ENCODE measurements at places on chromosomes 7 and 10. TPM values are rescaled to one million over a fixed set of nuclear protein-coding genes. Genes with fewer than 3 reads are reported as not detected.

DNA sequence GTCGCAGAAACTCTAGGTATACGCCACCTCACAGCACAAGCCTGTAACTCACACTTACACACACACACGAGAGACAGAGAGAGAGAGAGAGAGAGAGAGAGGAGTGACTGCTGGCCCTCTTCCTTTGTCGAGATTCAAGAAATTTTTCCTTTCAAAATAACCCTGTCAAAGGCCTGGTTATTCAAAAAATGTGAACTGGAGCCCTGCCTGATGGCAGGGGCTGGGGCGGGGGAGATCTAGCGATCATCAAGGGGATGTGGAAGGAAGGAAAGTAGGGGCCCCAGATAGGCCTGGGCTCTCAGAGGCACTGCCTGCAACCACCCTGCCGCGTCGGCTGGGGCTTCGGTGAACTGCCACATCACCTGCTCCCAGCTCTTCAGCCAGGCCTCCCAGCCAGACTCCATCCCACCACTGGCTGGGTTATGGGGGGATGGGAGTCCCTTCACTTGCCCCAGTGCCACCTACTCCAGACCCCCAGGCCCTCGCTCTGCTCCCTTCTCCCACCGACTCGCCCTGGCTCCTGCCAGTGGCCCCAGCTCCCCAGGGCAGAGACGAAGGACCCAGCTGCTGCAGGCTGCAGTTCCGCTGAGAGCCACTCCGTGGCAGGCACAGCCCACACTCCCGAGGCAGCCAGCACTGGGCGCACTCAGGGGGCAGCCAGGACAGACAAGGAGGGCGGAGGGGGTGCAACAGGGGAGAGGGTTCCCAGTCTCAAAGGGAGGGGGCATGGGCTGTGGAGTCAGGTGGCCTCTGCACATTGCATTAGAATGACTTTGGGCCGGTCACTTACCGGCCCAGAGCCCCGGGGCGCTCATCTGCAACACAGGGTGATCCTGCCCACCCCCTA lies 15.3 kb downstream of the KCNH2 start:
- no peak overlapping the region for H3K27ac ChIP-seq
- H3K4me3 ChIP-seq = no peak overlapping the region
- DNase-seq = peak; percentile 83
- no peaks in the 10 kb centered on the region for H3K36me3 ChIP-seq
- no peaks in the 10 kb centered on the region for H3K27me3 ChIP-seq

DNA sequence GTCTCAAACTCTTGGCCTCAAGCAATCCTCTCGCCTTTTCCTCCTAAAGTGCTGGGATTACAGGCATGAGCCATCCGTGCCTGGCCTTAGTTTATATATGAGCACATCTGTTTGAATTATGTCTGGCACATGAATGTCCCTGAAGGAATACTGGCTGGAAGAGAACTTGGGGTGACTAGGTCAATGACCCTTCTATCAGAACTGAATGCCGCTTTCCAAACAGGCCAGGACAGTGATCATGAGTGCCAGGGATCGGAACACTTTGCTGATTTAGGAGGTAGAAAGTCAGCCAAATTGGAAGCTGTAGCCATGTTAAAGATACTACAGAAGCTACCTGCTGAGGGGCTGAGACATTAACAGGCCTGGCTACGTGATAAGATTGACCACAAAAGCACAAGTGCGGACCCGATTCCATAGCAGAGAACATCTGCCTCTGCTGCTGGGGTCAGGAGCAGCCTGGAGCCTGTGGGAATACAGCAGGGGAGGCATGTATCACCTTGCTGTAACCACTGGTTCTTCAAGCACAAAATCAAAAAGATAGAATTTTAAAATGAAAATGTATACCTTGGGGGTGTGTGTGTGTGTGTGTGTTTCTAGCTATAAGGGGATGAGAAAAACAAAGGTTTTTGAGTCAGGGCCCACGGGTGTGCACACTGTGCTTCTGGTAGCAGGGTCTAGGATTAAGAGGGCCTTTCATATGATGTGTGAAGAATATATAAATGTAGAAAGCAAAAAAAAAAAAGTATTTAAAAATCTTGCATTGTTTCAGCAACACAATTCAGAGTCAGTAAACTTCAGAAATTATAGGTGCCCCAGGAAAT lies 293.7 kb downstream of the BBS9 start:
- no peaks in the 10 kb centered on the region for H3K36me3 ChIP-seq
- no peak for DNase-seq
- no peaks in the 10 kb centered on the region for H3K27me3 ChIP-seq
- peaks cover 15% of the 10 kb centered on the region for H3K4me1 ChIP-seq
- no peak overlapping the region for H3K4me3 ChIP-seq
- peak overlapping the region; percentile 89 for H3K27ac ChIP-seq

- H3K27me3 ChIP-seq = no peaks in the 10 kb centered on the region
- H3K4me3 ChIP-seq = no peak overlapping the region
Observed at GRCh38 chr7:154096-154799, 38.1 kb upstream of the FAM20C start.

GRCh38 chr7:85125651-85126131 lies 61.2 kb downstream of the SEMA3D start:
- H3K4me1 ChIP-seq = no peaks in the 10 kb centered on the region
- H3K4me3 ChIP-seq = no peak overlapping the region
- H3K27me3 ChIP-seq = no peaks in the 10 kb centered on the region
- H3K36me3 ChIP-seq = no peaks in the 10 kb centered on the region

DNA sequence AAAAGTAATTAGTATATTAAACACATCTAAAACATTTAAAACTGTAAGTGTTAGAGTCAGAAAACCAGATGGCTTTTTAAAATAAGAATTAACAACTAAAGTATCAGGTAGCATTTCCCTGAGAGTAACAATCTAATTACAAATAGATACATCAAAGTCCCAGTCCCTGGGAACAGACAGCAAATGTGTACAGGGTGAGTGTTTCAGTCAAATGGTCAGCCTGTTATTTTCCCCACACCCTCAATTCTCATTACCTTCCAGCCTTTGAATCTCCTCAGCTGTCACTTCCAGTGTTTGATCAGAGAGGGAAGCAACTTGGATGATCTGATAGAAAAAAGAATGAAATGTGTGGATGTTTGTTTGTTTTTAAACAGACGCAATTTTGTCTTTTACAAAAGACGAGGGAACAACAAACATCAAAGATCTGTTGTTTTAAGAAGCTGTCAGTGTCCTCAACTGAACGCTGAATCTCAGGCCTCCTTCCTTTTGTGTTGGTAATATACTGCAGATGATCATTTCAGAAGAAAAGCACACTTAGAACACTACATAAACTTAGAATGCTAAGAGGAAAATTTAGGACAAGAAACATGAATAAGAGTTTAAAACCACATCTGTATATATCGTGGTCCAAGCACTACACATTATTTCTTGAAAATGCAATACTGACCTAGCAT lies 29.8 kb downstream of the CEP41 start:
- no peak overlapping the region for H3K27ac ChIP-seq
- H3K27me3 ChIP-seq = no peaks in the 10 kb centered on the region
- H3K4me1 ChIP-seq = 0 out of 2 replicates have a peak, but pooled peaks cover 2% of the 10 kb centered on the region

GRCh38 chr7:146736446-146737190 lies 620.0 kb downstream of the CNTNAP2 start:
- no peak overlapping the region for H3K4me3 ChIP-seq
- no peaks in the 10 kb centered on the region for H3K27me3 ChIP-seq
- no peak overlapping the region for H3K27ac ChIP-seq

- peaks cover 13% of the 10 kb centered on the region for H3K4me1 ChIP-seq
- H3K4me3 ChIP-seq = no peak overlapping the region
- H3K27ac ChIP-seq = no peak overlapping the region
Observed at GRCh38 chr7:116403265-116403664, 96.3 kb upstream of the CAV2 start.

- H3K36me3 ChIP-seq = no peaks in the 10 kb centered on the region
- DNase-seq = no peak
- no peaks in the 10 kb centered on the region for H3K4me1 ChIP-seq
- no peak overlapping the region for H3K27ac ChIP-seq
- H3K27me3 ChIP-seq = no peaks in the 10 kb centered on the region
Observed at GRCh38 chr10:46239247-46239646, 47.5 kb upstream of the ANTXRL start.

- DNase-seq = no peak
- H3K36me3 ChIP-seq = no peaks in the 10 kb centered on the region
- peaks cover 5% of the 10 kb centered on the region for H3K4me1 ChIP-seq
- H3K27me3 ChIP-seq = no peaks in the 10 kb centered on the region
Observed at GRCh38 chr7:36128448-36129047, 24.5 kb upstream of the EEPD1 start.

- no peak for DNase-seq
- peaks cover 35% of the 10 kb centered on the region for H3K4me1 ChIP-seq
- H3K36me3 ChIP-seq = no peaks in the 10 kb centered on the region
- H3K4me3 ChIP-seq = no peak overlapping the region
- H3K27me3 ChIP-seq = no peaks in the 10 kb centered on the region
Observed at GRCh38 chr10:110868981-110869380, 2.7 kb upstream of the PDCD4 start.

GRCh38 chr7:88299126-88299525 lies 7.6 kb downstream of the STEAP4 start:
- DNase-seq = no peak
- no peaks in the 10 kb centered on the region for H3K36me3 ChIP-seq
- H3K4me3 ChIP-seq = no peak overlapping the region
- H3K27ac ChIP-seq = no peak overlapping the region

DNA sequence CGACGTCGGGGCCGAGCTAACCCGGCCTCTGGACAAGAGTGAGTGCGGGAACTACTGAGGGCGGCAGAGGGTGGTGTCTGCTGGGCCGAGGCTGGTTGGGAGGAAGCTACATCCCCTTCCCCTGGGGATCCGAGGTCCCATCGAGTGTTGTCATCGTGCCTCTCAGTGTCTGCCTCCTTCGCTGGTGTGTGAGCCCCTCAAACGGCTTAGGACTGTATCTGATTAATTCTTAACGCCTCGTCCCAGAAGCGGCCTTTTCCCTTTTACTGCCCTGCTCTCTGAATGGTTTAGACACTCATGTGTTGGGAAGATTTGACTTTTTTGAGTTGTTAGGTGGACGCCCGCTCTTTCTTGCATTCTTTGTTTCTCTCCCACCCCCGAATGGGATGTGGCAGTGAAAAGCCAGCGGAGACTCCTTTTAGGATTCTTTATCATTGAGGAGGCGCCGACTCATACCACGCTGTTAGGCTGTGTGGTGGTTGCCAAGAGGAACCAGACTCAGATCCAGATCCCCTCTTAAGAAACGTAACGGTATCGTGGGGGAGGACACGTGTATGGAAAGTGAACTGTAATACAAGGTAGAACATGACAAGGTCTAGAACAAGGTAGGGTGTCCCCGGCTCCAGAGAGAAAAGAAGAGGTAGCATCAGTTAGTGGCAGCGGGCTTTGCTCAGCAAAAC lies 631 bp downstream of the SUPV3L1 start:
- no peaks in the 10 kb centered on the region for H3K36me3 ChIP-seq
- H3K27ac ChIP-seq = peak overlapping the region; percentile 100
- no peaks in the 10 kb centered on the region for H3K27me3 ChIP-seq
- DNase-seq = no peak
- H3K4me1 ChIP-seq = peaks cover 13% of the 10 kb centered on the region
- H3K4me3 ChIP-seq = peak overlapping the region; percentile 92

DNA sequence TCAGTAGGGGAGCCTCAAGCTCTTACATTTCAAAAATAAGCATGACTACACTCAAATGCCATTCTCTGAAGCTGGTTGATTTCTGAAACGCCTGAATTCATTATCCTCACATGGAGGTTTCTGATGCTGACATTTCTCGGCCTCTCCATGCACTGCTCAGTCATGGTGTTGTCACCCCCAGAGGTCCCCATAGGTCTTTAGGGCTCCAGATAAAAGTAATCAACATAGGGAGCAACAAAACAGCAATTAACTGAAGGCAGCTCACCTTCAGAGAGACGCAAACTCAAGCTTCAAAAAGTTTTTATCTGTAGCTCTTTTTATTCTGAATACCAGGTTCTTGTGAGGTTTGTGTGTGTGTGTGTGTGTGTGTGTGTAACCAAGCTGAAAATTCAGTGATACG lies 223.2 kb upstream of the LRRN3 start:
- no peak overlapping the region for H3K27ac ChIP-seq
- H3K36me3 ChIP-seq = peaks cover 9% of the 10 kb centered on the region
- H3K4me1 ChIP-seq = peaks cover 20% of the 10 kb centered on the region
- no peak for DNase-seq
- H3K4me3 ChIP-seq = no peak overlapping the region
- no peaks in the 10 kb centered on the region for H3K27me3 ChIP-seq

GRCh38 chr10:123564631-123565030 lies 101.5 kb upstream of the GPR26 start:
- no peak overlapping the region for H3K27ac ChIP-seq
- no peak for DNase-seq
- H3K4me1 ChIP-seq = peaks cover 3% of the 10 kb centered on the region
- H3K27me3 ChIP-seq = peaks cover 5% of the 10 kb centered on the region
- no peaks in the 10 kb centered on the region for H3K36me3 ChIP-seq
- H3K4me3 ChIP-seq = no peak overlapping the region

DNA sequence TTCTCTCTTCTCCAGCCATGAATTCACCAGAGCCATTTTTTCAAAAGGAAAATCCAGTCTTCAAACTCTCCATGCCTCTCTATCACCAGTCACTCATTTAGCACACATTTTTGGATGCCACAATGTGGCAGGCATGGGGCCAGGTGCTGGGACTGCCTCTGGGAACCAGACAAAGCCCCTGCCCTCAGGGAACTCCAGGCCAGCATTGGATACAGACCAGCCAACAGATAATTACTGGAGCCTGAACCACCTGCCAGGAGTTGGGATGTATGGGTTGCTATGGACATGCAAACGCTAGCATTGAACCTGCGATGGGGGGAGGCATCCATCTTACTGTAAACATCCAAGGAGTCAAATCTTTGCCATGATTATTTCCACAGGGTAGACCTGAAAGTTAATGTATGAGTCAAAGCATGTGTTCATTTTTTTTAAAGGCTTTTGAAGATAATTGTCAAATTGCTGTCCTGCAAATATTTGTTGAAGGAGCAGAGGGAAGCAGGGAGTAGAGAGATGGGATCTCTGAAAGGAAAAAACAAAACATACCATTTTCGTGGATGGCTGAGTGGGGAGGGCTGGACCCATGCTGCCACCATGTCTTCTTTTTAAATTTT lies 43.2 kb downstream of the SRRM3 start:
- no peak overlapping the region for H3K4me3 ChIP-seq
- H3K27ac ChIP-seq = peak overlapping the region; percentile 50
- H3K4me1 ChIP-seq = peaks cover 11% of the 10 kb centered on the region
- no peaks in the 10 kb centered on the region for H3K27me3 ChIP-seq
- peaks cover 6% of the 10 kb centered on the region for H3K36me3 ChIP-seq
- no peak for DNase-seq

The SFXN2 gene
- 15.9 TPM for total RNA-seq

The C10orf143 gene
- 1.9 TPM for total RNA-seq

The SPDYE2 gene
- 0.15 TPM for total RNA-seq

The SFR1 gene
- 11.6 TPM for total RNA-seq

The GALNT17 gene
- total RNA-seq = 61.1 TPM

The GLCCI1 gene
- 24.2 TPM for total RNA-seq

The GIMAP6 gene
- 0.18 TPM for total RNA-seq

Measured in WTC11 (cell line).